ENCODE measurements at places on chromosomes 4 and X. TPM values are rescaled to one million over a fixed set of nuclear protein-coding genes. Genes with fewer than 3 reads are reported as not detected.

- peak; percentile 36 for DNase-seq
These were observed 58.6 kb upstream of the DCTD start for GRCh38 chr4:182975806-182976205.

The GLA gene
- total RNA-seq = 61.6 TPM

The RBM41 gene
- 7.6 TPM for total RNA-seq

The MAP7D2 gene
- total RNA-seq = 1.4 TPM

DNA sequence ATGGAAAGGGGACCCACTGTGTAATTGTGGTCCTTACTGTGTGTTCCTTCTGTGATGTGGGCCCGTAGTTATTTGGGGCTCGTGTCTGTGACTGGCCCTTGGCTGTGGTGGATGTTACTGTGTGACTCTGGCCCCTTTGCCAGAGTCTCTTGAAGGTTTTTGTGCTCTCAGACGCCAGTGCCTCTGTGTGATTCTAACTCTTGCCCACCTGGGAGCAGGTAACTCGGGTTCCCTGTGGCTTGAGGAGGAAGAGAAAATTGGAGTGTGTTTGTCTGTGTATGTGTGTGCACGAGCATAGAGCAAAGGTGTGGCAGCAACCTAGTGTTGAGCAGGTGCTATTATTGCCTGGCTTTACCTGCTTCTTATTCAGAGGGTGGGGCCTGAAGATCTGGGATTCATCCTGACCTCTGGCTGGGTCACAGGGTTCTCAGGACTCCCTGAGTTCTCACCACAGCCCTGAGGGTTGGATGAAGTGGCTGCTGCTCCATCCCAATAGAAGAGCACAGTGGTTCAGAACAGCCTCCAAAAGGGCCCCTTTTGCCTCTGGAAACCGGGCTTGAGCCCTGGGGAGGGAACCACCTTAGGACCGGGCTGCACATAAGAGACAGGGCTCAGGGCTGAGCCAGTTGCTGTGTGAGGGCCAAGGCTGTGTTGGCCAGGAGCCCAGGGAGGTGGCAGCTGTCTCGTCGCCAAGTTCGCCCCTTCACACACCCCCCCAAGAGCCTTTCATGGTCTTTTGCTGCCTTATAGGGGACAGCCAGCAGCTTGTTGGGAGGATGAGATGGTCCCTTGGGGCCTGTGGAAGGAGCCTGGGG, 1.3 kb downstream of the RBM10 start:
- DNase-seq = no peak

The SPON2 gene
- 1.4 TPM for total RNA-seq

GRCh38 chrX:85243761-85244449, at the start of the genes SATL1 and ZNF711:
SATL1 (minus strand) TSS chrX:85243779; CDS start chrX:85108968, 134,811 bp downstream.
ZNF711 (plus strand) TSS chrX:85243991; CDS start chrX:85247573, 3,582 bp downstream.
- DNase-seq = no peak

The CENPVL1 gene
- total RNA-seq = 0.07 TPM

- no peak for DNase-seq
These were observed 51.5 kb downstream of the IL1RAPL1 start for GRCh38 chrX:28638775-28639174.

GRCh38 chrX:64187762-64188150, 17.8 kb downstream of the AMER1 start:
- no peak for DNase-seq

The TADA2B gene
- total RNA-seq = 15.2 TPM

- no peak for DNase-seq
These were observed 756.1 kb downstream of the SH3BGRL start for GRCh38 chrX:81957900-81958545.

GRCh38 chrX:37926700-37927099, 79.3 kb upstream of the DYNLT3 start:
- DNase-seq = no peak

The FGF2 gene
- 17.4 TPM for total RNA-seq

DNA sequence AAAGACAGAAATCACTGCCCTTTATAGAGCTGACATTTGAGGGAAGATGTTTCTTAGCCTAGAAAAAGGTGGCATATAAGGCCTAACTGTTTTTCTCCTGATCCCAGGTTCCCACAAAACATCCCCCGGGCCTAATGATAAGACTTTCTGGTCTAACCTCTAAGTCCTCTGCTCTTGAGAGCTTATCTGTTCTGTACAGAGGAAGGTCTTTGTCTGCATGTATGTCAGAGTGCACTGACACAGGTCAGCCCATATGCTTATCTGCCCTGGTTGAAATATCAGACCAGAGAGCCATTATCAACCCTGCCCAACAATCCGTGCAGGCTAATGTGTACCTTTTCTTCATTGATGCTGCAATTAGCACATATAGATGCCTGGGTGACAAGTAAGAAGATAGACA, 76.2 kb downstream of the ARHGEF9 start:
- DNase-seq = no peak

The SUPT20HL1 gene
- total RNA-seq = not detected

The ARMCX2 gene
- 29.4 TPM for total RNA-seq

GRCh38 chr4:20253735-20254409, 2.2 kb downstream of the SLIT2 start:
- no peak for DNase-seq

Measured in epithelial cell of proximal tubule (primary cell).